Aorta (tissue), 5 donors: ENCODE measurements at places on chromosomes 2 and 18.
A peak's percentile ranks its signal among the peaks of the same experiment; 100 is the strongest.

- DNase-seq, result no peak
Observed at GRCh38 chr18:57727952-57728807, 74.9 kb downstream of the ATP8B1 start.

DNA sequence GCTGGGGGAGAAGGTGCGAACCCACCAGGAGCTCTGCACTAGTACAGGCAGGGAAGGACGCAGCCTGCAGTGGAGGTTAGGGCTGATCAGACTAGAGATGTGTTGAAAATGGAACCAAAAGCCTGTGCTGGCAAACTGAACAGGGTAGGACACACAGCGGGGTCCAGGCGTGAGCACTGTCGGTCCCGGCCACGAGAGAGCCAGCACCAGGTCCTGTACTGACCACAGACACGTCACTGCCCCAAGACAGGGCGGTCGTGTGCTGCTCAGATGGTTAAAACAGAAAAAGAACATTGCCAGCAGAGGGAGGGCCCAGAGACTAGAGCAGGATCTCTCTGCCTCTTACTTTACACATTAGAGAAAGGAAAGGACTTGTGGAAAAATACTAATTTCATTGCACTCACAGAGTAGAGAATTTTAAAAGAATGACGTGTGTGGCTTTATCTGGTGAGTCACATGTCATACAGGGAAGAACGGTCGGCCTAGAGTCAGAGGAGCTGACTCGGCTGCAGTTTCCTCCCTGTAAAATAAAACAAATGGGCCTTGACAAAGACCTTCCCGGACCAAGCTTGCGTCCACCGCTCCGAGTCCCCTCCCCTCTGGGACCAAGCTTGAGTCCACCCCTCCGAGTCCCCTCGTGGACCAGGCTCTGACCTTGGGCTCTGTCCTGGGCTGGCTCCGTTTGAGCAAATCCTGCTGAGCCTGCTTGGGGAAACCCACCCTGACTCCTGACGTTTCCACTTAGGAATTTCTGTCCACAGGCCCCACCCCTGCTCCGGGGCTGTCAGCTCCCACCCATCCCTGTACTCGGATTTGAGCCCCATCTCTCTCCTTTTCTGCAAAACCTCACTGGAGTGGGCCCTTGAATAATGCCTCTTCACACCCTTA is 16.7 kb upstream of the ADI1 start:
- DNase-seq, result peak; percentile 88

DNA sequence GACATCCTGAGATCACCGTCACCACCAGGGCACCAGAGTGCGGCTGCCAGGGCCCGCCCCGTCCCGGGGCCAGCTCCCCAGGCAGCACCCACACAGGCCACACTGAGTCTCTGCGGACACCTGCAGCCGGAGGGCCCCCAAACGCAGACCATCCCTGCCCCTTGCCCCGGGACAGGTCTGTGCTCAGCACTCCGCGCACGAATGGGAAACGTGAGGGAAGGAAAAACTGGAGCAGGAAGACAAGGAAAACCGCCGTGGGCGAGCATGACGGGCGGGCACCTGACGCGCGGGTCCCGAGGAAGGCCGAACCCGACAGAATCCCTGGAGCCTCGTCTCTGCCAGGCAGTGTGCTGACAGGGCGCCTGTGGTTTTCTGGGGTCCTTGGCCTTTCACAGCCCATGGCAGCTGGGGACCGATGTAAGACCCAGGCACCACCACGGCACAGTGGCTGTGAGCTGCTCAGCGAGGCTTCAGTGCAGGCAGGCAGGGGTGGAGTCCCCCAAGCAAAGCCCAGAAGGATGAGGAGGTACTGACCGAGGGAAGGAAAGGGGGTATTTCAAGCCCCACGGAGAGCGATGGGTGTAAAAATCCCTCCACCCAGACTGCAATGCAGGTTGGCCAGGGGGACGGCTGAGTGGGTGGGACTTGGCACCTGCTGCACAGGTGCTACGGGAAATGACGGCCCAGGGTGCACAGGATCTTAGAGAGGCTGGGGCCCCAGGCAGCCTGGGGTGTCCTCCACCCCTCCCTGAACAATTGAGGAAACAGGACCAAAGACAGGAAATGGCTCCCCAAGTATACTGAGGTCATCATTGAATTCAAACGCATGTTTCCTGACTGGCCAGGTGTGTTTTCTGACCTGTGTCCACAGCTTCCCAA is 59.0 kb downstream of the PXDN start:
- DNase-seq, result no peak

DNA sequence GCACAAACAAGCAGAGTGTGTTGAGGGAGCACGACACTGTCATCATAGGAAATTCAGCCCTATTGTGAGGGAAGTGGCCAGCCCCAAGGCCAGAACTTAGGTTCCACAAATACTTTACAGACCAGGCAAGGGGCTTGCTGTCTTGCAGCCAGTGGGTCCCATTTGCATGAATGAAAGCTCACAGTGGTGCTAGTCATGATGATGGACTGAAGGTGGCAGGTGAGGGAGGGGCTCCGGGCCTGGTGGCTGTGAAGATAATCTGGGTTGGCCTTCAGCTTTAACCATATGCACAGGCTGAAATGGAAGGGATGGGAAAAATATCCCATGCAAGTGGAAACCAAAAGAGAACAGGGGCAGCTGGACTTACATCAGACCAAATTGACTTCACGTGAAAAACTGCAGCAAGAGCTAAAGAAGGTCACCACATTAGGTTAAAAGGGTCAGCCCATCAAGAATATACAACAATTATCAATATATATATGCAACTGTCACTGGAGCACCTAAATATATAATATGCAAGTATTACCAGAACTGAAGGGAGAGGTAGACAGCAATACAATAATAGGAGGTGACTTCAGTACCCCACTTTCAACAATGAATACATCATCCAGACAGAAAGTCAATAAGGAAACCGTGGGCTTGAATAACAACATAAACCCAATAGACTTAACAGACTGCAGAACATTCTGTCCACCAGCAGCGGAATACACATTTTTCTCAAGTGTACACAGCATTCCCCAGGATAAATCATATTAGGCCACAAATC is 39.6 kb downstream of the DCDC2C start:
- no peak for DNase-seq

DNA sequence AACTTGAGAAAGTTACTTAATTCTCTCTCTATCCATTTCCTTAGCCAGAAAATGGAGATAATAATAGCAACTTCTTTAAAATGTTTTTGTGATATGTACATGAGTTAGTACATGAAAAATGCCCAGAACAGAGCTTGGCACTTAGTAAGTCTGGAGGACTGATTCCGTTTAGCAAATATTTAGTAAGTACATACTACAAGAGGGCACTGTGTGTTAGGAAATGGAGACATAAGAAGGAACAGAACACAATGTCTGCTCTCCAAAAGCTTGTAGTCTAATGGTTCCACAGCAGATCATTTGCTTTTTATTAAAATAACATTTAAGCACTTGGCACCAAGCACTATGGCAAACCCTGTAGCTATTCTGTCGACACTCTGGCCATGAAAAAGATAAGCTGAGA is 47.5 kb upstream of the CDH20 start:
- DNase-seq, result no peak

DNA sequence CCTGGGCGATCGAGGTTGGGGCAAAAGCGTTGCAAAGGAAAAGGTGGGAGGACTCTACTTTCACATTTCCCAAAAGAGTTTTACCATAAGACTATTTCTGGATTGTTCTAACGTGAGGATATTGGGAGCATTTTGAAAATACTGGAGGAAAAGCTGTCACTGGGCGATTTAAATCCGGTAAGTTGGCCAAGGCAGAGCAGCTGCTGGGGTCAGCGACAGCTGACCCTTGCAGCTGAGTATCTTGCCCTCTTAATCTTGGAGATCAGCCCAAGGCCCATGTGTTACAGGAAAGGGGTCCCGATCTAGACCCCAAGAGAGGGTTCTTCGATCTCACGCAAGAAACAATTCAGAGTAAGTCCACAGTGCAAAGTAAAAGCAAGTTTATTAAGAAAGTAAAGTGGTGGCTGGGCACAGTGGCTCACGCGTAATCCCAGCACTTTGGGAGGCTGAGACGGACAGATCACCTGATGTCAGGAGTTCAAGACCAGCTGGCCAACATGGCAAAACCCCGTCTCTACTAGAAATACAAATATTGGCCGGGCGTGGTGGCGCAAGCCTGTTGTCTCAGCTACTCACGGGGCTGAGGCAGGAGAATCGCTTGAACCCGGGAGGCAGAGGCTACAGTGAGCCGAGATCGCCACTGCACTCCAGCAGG is 964 bp upstream of the ST3GAL5 start:
- DNase-seq, result peak; percentile 66

DNA sequence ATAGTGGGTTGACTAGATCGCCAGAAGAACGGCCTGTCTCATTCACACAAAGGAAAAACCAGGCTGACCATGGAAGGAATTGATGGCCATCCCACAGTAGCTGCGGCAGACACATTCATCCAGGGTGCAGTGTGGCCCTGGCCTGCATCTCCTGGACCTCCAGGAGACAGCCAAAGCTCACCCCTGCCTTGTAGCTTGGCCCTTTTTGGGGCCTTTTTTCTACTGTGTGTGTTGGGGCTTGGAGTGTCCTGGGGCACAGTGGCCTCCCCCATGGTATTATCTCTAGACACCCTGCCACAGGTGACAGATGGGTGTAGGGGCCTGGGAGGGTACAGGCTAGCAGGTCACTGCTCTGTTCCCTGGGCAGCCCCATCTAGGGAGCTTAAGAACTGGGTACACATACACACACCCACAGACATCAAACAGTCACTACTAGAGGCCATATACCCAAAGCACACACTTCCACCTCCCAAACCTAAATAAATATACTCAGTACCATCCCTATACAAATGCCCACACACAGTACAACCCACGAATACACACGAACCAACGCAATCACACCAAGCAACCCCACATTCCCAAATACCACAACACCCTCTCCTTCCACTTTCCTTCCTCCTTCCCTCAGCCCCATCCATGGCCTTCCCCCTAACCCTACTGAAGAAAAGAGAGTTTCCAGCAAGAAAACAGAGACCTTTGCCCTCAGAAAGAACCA is 8.6 kb downstream of the EN1 start:
- DNase-seq, result no peak

DNA sequence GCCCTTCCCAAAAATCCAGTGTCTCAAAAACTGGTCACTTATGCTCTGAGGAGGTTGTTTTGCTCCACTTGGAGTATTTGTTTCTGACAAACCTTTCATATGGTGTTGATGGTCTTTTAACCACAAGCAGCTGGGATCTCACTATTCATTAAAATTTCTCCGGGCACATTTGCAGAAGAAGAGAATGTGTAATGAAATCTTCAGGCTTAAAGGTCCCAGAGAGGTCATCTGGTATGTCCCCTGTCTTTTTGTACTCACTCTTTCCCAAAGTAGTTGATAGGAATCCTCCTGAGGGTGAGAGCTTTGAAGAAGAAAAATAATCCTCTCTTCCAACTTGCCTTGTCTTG is 430.8 kb downstream of the SETBP1 start:
- no peak for DNase-seq

GRCh38 chr2:204706939-204707338 is 161.7 kb downstream of the PARD3B start:
- DNase-seq, result no peak

- DNase-seq, result no peak
Observed at GRCh38 chr2:205772983-205773382, 90.7 kb downstream of the NRP2 start.

GRCh38 chr2:187297801-187298200 is 150.3 kb downstream of the CALCRL start:
- no peak for DNase-seq

DNA sequence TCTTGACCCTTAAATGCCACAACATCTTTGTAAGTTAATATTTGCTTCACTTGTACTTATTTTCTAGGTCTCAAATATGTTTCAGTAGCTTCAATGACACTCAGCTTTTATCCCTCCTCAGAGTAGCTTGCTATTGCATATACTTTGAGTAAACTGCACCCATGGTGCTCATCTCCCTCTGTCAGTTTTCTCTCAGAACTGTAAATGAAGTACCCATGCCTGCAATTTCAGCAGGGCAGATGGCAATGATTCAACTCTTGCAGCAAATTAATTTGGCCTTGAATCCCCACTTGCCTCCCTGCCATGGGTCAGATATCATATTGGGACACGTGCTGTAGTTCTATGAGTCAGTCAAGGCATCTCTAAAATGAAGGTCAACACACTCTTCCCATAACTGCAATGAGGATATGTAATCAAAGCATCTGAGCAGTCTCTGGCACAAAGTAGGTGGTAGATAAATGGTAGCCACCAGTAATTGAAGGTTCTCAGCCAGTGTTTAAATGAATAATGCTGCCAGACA is 225.8 kb downstream of the PIEZO2 start:
- no peak for DNase-seq

DNA sequence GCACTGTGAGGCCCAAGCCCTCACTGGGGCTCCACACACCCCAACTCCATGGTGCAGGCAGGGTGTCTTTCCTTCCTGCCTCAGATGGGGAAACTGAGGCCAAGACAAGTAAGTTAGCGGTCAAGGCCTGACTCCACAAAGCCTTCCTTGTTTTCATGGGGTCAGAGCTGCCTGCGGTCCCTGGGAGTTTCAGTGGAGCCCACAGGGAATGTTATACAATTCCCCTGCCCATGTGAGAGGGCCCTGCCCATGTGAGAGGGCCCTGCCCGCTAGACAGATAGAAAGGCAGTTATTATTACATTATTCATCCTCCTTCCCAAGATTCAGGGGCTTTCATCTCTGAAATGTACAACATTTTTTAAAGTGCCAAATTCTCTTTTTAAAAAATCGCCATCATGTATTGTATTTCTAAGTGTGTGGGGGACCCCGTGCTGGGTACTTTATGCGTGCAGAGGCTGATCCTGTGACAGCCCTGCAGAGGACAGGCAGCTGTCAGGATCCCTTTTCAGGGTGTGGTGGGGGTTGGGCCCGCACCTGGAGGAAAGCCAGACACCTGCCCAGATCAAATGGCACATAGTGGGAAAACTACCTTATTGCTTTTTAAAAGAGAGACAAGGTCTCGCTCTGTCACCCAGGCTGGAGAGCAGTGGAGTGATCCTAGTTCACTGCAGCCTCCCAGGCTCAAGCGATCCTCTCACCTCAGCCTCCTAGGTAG is 23.4 kb downstream of the FBLN7 start:
- peak; percentile 21 for DNase-seq

- DNase-seq, result no peak
Observed at GRCh38 chr18:67359873-67360838, 156.4 kb downstream of the DSEL start.

GRCh38 chr18:47287911-47288585 is 36.6 kb upstream of the SKOR2 start:
- no peak for DNase-seq

DNA sequence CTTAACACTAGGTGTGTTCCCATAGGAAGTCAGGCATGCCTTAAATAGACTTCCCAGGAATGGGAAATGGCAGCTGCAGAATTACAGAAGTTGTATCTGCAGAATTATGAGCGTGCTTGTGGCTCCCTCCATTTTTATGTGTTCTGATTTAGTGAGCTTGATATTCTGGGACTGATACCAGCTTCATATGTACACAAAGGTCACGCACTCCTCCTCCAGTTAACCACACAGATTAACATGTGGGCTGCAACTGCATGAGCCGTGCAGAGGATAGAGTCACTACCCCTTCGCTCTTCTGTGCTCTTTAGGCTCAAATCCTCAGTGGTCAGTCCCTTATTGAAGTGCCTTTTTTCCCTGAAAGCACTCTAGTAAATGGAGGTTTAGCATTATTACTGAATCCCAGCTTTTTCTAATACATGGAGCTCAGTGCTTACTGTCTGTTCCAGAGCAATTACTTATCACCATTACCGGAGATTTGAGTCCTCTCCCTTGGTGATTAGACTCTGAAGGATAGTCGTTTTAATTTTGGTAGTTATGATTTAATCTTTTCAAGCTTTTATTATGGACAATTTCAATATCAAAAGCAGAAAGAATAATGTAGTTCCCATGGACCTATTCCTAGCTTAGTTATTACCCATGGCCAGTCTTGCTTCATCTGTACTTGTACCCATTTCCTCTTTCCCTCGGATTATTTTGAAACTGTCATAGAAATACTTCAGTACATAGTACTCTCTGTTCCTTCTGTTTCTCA is 238.3 kb downstream of the PRKCE start:
- DNase-seq, result no peak

- DNase-seq, result no peak
Observed at GRCh38 chr2:107681936-107682335, 144.8 kb upstream of the RGPD4 start.
